A172 (cell line): ENCODE measurements at places on chromosomes 16 and 17. TPM values are rescaled to one million over a fixed set of nuclear protein-coding genes. Genes with fewer than 3 reads are reported as not detected.
A peak's percentile ranks its signal among the peaks of the same experiment; 100 is the strongest.

Gene TMEM92
- 5.2 and 6.6 TPM in 2 replicates for total RNA-seq

- DNase-seq: no peak
Observed at GRCh38 chr16:67773569-67774456, 32.5 kb downstream of the RANBP10 start.

Gene ZNF469
- 0.55 and 0.91 TPM in 2 replicates for total RNA-seq

GRCh38 chr17:18025945-18026776 is 12.8 kb downstream of the ATPAF2 start:
- peak; percentile 64 for DNase-seq

Gene KRTAP2-1
- total RNA-seq: not detected in 2 replicates

GRCh38 chr17:63631626-63632025 is 9.4 kb downstream of the MAP3K3 start:
- DNase-seq: no peak

Gene OR1A1
- not detected in 2 replicates for total RNA-seq

Gene ASPA
- 0.09 TPM in 1 of 2 replicates, not detected in the other for total RNA-seq

Gene SNAI3
- total RNA-seq: not detected in 2 replicates
